Stimulated activated CD4-positive, alpha-beta T cell treated with anti-CD3 and anti-CD28 coated beads, Interleukin-4, amount 100 ng/mL, for 24 hours (primary cell): ENCODE measurements at places on chromosomes 5 and 9.

- no peak for DNase-seq
These were observed 7.1 kb downstream of the SLC36A3 start for GRCh38 chr5:151296478-151296830.

DNA sequence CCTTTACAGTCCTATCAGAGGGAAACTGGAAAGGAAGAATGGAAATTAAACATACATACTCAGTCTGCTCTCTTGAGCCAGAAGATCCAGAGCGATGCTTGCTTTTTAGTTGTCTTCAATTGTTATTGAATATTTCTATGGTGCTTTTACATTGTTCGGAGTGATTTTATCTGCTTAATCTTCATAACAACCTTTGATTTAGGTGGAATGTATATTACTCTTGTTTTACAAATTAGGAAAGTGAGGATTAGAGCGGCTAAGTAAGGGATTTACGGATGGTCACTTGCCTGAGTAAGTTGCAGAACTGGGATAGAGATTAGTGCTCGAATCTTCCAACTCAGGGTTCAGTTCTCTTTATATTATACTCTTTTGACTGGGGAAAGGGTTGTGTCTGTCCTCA is 69.1 kb downstream of the PBX3 start:
- no peak for DNase-seq

GRCh38 chr5:12250454-12250853 is 346.2 kb upstream of the CTNND2 start:
- DNase-seq: no peak

DNA sequence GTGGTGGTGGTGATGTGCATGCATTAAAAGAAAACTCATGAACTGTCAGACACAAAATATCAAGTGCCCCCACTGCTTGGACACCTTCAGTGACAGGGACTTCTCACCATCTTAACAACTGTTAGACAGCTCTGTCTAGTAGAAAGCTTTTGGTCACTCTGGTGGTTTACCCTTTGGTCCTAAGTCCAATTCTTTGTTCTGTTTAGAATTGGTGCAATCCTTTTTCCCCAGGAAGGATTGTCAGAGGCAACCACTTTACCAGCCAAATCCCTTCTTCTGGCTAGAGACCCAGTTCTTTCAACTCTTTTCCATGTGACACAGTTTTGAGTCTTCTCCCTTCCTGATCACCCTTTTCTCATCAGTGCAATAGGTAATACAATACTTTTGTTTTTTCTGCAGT is 140.2 kb downstream of the SEC61B start:
- DNase-seq: no peak

DNA sequence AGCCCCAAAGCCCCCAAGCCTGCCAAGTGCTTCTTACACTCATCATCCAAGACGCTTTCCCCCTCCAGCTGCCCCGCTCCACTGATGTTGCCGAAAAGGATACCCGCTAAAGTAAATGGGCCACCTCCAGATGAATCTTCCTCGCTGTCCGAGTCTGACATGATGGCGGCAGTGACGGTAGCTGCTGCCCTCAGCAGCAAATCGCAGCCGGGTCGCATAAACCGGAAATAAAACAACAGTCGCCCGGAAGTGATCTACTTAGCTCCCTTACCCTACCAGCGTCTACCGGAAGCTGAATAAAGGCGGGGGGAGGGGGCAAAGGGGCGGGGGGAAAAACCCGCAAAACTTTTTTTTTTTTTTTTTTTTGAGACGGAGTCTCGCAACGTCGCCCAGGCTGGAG is at the start of gene TAF1L:
Gene TAF1L (minus strand): TSS at position 308 of the 400 bp plus-strand sequence. CDS start 90 bp downstream, at position 218.
- DNase-seq: no peak

DNA sequence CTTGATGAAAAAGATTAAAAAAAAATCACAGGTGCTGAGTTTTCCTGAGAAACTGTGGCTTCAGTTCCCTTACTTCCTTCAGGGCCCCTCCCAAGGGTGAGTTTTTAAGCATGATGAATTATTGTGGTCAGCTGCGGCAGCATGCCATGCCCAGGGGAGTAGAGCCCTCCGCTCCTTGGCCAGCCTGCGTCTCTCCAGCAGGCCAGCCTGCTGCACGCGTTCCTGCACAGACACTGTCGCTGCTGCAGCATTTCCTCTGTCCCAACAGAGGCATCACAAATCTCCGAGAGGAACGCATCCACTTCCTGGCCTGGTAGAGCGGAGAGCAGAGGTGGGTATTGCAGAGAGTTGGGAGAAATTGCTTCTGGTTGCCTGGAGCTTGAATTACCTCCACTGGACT is 26.1 kb upstream of the GLRA1 start:
- DNase-seq: no peak

GRCh38 chr5:78627175-78627574 is 21.4 kb downstream of the LHFPL2 start:
- no peak for DNase-seq

DNA sequence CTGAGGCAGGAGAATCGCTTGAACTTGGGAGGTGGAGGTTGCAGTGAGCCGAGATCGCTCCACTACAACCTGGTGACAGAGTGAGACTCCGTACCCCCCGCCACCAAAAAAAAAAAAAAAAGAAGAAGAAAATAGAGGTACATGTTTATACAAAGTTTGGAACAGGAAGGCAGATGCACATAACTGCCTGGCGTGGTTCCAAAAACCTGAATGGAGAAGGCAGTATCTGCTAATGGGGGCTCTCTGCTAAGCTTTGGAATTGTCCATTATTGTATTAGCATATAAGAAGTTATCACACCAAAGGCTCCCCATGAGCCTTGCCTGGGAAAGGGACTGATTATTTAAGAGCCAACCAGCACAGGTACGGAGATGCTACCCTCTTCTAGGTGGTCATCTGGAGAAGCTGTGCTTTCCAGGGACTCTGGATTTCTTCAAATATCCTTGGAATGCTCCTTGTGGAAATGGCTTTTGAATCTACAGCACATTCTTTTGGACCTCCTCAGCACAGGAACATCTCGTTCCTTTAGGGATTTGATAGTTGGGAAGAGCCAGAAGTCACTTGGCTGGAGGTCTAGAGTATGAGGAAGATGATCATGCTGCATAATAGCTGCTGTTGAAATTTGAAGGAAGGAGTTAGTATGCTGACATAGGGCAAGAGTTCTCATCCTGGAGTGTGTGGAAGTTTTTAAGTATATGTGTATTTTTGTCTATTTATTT is 42.5 kb upstream of the ABCA1 start:
- DNase-seq: no peak

DNA sequence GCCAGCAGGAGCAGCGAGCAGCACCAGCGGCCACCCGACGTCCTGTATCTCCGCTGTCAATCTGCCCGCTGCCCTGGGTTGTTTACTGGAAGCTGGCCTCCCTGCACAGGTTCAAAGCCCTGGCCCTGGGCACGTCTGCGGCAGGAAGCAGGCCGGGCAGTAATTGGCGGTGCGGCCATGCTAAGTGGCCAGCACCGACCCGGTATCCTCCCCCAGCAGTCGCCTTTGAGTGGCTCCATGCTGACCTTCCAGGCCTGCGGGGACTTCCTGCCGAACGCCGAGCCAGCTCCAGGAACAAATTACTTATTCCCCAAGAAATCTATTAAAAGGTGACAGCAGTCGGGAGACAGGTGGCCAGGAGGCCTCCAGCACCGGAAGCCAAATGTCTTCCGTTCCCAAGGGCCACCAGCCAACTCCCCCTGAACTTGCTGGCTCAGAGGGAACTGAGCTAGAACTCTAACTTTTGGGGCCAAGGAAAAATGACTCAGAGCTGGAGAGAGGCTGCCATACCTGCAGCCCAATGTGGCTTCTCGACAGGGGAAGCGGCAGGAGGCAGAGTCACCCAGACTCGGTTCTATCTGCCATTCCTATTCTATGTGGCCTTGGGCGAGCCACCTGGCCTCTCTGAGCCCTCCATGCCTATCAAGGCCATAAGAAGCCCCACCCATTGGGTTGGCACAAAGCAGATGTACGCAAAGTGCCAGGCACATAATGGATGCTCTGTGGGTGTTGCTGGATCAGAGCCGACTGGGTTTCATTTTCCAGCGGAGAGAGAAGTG is 13.7 kb upstream of the PSMB7 start:
- no peak for DNase-seq

DNA sequence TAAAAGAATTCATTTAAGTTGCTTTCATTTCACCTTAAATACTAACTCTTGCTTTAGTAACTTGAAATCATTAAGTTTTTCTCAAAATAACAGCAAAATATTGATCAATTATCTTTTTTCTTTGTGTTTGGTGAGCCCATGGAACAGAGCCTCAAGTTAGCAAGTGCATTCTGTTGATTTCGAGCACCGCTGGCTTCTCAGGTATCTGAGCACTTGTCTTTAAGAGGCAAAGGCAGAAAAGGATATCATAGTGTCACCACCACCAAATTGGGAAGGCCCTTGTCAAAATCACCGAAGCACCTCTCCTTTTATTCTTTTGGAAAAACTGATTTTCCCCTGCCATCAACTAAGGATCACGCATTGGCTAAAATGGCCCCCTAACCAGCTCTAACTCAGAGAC is 17.1 kb upstream of the CTNNAL1 start:
- no peak for DNase-seq

- no peak for DNase-seq
These were observed 155.4 kb upstream of the LHFPL2 start for GRCh38 chr5:78803941-78804340.

DNA sequence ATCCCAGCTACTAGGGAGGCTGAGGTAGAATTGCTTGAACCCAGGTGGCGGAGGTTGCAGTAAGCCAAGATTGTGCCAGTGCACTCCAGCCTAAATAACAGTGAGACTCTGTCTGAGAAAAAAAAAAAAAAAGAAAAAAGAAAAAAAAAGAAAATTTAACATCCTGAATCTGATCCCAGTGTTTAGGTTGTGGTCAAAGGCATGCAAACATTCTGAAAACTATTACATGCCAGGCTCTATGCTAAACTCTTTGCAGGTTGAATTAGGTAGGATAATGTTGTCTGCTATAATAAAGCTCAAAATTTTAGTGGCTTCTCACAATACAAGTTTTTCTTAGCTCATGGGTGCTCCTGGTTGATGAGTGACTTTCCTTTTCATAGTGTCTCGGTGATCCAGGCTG is 367.4 kb downstream of the PSAT1 start:
- no peak for DNase-seq

- no peak for DNase-seq
These were observed 1.7 kb upstream of the SLC34A1 start for GRCh38 chr5:177382423-177383029.

GRCh38 chr9:113602126-113603047 is 138.9 kb downstream of the RGS3 start:
- DNase-seq: peak; percentile 52

GRCh38 chr9:113955076-113955752 is 79.1 kb downstream of the ZNF618 start:
- no peak for DNase-seq

- DNase-seq: no peak
These were observed 163.7 kb upstream of the GNA14 start for GRCh38 chr9:77811832-77812231.

DNA sequence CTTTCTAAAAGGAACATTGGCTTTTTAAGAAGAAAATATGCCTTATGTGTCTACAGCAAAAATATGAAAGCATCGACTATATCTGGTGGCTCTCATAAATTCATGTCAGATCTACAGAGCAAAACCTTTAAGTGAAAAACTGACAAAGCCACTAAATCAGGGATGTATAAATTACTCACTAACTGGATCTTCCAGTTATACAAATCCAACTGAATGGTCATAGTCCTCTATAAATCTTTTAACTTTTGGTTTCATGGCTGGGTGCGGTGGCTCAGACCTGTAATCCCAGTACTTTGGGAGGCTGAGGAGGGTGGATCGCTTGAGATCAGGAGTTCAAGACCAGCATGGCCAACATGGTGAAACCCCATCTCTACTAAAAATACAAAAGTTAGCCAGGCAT is 29.2 kb upstream of the GZMA start:
- no peak for DNase-seq

DNA sequence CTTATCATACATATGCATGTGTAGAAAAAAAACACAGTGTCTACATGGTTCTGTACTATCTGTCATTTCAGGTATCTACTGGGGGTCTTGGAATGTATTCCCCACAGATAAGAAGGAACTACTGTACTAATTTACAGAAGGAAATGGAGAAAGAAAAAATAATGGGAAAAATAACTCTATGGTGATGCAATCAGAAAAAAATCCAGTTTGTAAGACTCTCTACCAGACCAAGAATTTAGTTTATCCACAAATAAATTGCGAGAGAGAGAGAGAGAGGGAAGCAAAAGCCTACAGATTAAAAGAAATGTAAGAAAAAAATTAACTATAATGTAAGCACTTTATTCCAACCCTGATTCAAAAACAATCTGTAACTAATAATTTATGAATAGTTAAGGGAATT is 708.6 kb upstream of the ZNF608 start:
- no peak for DNase-seq

GRCh38 chr9:111599092-111599954 is at the start of gene PTGR1:
Gene PTGR1, minus strand, starts transcription at chr9:111599647. Its CDS starts 2,225 bp downstream, at chr9:111597422.
- DNase-seq: peak; percentile 6

GRCh38 chr5:142888469-142889085 is 118.4 kb downstream of the ARHGAP26 start:
- no peak for DNase-seq

DNA sequence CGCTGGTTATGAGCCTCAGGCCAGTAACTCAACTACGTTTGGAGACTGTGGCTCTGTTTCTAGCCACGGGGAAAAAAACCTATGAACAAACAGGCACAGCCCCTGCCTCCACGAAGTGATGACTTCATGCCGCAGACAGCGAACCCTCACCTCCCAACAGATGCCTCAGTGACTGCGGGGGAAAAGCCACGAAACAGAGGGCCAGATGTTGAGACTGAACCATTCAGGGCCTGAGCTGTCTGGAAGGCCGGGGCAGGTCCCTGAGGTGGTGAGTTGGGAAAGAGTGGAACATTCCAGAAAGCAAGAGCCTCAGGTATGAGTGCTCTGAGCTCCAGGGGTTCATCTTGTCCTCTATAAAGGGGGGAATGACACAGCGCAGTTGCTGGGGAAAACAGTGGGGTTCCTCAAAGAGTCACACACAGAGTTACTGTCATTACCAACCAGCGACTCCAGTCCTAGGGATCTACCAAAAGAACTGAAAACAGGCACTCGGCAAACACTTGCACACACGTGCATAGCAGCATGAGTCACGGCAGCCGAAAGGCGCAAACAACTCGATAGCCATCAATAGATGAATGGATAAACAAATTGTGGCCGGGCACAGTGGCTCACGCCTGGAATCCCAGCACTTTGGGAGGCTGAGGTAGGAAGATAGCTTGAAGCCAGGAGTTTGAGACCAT is 15.3 kb downstream of the PLPP7 start:
- no peak for DNase-seq

DNA sequence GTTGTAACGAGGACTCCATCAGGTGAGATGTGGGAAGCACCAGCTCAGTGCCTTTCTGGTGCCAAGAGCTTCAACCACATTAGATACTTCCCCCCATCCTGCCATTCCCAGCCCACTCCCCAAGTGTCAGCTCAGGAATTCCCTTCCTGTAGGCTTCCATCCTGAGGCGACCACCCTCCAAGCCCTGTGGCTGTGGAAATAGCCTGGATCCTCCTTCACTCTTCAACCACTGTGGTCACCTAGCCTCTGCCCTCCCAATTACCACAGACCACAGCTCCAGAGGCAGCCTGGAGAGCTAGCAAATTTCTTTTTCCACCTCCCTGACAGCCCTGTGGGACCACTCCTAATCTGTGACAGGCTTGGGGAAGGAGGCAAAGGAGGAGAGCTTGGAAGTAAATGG is 219.8 kb upstream of the MAP3K1 start:
- DNase-seq: no peak

- DNase-seq: no peak
These were observed 3.0 kb downstream of the TXNDC15 start for GRCh38 chr5:134877159-134877558.

GRCh38 chr5:106566031-106566430 is 1104.7 kb downstream of the EFNA5 start:
- no peak for DNase-seq
